Stimulated activated CD4-positive, alpha-beta T cell treated with anti-CD3 and anti-CD28 coated beads, TNF-alpha, amount 100 ng/mL, for 1 hour (primary cell): ENCODE measurements at places on chromosomes 3 and 15.

DNA sequence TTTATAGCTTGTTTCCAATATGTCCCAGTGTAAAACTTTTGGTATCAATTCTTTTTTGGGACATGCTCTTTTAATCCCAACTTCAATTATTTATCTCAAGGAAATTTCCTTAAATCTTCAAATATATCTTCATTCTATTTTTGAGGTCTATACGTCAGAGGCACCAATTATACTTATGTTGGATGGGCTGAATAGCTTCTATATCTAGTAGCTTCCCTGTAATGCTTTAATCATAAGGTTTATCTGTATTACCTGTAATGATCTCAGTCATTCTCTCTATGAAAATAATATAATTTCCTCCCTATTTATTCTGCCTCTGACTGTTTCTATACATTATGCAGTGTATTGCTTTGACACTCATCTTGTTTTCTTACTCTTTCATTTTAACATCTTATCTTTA, 29.9 kb upstream of the MCCC1 start:
- DNase-seq, result no peak

GRCh38 chr3:48402281-48402732, 27.6 kb downstream of the PLXNB1 start:
- DNase-seq, result no peak

GRCh38 chr3:168249205-168249549, 153.5 kb upstream of the GOLIM4 start:
- DNase-seq, result no peak

- DNase-seq, result no peak
Measured at GRCh38 chr3:190424478-190425439, 24.9 kb downstream of the TMEM207 start.

DNA sequence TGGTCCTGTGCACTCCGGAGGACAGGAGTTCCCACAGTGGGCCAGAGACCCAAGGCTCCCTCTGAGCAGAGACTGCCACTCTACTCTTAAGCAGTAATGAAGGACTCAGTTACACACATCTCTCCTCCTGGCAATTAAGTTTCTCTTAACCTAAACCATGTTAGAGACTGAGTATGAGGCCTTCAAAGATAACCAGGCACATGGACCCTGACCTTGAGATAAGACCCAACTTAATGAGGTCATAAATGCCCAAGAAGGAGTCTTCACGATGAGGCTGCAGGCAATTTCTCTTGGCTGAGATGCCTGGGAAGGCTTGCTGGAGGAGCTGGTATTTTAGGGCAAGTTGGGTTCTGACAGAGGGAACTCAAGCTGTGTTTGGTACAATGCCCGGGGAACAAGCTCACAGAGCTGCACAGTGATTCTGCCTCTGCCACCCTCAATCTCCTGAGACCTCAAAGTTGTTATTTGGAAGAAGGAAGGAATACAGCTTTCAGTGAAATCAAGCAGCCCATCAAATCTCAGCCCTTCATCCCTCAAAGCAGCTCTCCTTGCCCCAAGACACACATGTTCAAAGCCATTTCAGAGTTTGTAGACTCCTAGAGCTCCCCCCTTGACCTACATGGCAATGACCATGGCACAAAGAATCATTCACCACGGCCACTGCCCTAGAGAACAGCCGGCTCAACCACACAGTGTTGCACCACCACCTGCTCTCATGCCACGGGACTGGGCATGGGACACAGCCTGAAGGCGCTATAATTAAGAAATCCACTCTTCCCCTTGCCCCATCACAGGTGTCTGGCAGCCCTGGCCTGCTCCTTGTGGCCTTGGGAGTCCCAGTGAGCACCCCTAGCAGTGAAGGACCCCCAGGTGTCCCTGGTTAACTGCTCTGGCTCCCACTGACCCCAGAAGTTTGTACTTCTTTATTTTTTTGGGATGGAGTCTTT, 7.1 kb downstream of the RMDN3 start:
- no peak for DNase-seq

- DNase-seq, result no peak
Measured at GRCh38 chr3:138457863-138458735, 23.7 kb downstream of the ESYT3 start.

GRCh38 chr15:101022306-101022705, 103.1 kb downstream of the LRRK1 start:
- no peak for DNase-seq
